ENCODE measurements at places on chromosomes 7 and 10.

DNA sequence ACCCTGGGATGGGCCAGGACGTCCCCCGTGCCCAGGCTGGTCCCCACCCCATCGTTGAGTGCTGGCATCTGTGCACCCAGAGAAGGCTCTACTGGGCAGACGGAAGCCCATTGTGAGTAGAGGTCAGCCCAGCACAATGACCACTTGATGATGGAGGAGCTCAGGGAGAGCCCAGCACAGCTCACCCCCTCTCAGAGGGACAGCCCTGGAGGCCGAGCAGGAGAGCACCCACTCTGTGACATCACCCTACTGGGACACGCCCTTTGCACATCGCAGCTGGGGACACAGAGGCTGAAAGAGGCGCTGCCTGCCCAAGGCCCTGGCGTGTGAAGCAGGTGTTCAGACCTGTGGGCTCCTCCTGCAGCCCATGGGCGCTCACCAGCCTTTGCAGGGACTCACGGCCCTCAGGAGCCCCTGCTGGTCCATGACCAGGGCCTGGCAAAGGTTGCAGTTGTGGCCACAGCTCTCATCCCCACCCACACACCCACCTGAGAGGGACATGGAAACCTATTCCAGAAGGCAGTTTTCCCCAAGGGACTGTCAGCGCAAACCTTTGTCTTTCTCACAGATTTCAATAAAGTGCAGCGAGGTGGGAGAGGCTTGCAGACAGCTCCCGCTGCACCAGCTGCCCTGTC is 67.2 kb upstream of the PPP2R2D start:
- DNase-seq = no peak

- DNase-seq = no peak
Observed at GRCh38 chr7:2202361-2202761, 30.4 kb downstream of the MAD1L1 start.

DNA sequence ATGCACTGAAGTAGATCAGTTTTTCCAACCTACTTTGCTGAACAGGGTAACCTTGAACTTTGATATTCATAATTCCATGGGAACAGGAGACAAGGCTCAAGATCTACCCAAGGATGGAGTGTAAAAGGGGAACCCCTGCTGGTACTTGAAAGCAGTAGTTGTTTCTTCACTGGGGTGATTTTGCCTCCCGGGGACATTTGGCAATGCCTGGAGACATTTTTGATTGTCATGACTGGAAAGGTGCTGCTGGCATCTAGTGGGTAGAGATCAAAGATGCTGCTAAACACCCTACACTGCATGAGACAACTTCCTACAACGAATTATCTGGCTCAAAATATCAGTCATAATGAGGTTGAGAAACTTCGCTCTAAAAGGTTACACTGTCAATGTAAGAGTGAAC is 214.8 kb upstream of the CTBP2 start:
- DNase-seq = no peak

GRCh38 chr10:115980470-115980869 is 292.5 kb downstream of the GFRA1 start:
- DNase-seq = no peak

DNA sequence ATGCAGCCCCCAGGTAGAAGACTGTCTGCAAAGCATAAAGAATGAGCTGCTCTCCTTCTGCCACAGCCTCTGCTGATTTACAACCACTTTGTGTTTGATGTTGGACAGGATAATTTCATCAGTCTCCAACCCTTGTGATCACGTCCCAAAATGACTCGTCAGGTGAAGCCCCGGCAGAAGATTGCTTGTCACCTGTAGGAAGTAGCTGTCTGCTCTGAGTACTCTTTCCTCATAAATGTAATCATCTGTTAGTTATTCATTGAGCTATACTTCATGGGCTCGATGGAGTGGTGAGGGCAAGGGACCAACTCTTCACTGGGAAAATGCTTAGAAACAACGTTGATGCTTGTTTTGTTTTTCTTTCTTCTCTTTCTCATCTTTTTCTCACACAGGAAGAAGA is 290.9 kb upstream of the SP8 start:
- DNase-seq = no peak

DNA sequence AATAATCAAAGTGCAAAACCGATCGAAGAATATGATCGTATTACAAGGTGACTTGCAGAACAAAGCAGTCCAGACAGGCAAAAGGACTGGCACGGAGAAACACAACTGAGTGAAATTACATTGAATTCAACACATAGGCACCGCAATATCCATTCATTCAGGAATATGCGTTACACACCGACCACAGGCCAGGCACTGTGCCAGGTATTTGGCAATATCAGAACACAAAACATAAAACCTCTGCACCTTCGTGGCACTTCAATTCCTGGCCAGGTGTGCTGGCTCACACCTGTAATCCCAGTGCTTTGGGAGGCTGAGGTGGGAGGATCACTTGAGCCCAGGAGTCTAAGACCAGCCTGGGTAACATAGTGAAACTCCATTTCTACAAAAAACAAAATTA is 187.9 kb downstream of the DIP2C start:
- no peak for DNase-seq

GRCh38 chr10:293636-294035 is 158.4 kb downstream of the ZMYND11 start:
- no peak for DNase-seq

- DNase-seq = no peak
Observed at GRCh38 chr10:14068601-14069250, 262.0 kb downstream of the FRMD4A start.

- DNase-seq = no peak
Observed at GRCh38 chr7:143978585-143978984, 21.5 kb upstream of the OR6B1 start.

- DNase-seq = no peak
Observed at GRCh38 chr7:79296553-79297320, 156.7 kb downstream of the MAGI2 start.

- no peak for DNase-seq
Observed at GRCh38 chr10:124157271-124157681, 63.9 kb upstream of the CHST15 start.

DNA sequence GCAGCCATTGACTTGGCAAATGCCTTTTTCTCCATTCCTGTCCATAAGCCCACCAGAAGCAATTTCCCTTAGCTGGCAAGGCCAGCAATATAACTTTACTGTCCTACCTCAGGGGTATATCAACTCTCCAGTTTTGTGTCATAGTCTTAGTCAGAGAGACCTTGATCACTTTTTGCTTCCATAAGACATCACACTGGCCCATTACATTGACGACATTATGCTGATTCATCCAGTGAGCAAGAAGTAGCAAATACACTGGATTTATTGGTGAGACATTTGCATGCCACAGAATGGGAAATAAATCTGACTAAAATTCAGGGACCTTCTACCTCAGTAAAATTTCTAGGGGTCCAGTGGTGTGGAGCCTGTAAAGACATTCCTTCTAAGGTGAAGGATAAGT is 649.7 kb upstream of the ANKRD30A start:
- DNase-seq = no peak

GRCh38 chr10:131695496-131696165 is 205.2 kb upstream of the PPP2R2D start:
- DNase-seq = no peak

DNA sequence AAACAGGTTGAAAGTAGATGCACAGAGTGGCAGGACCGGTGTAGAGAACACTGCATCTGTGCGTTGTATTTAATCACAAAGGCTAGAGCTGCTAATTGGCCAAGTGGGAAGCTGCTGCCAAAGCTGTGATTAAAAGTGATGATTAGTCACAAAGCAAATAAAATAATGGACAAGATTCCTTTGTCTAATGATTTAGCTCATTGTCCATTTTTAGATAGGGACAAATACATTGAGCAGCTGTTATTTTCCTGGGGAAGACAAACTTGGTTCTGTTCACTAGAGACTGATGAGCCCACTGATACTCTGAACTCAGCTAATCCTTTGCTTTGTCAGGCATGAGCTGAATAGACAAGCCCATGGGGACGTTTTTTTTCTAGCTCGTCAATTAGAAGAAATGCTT is 19.7 kb downstream of the UBE3C start:
- no peak for DNase-seq
